AG20443 (cell line): ENCODE measurements at places on chromosomes 6 and 20.

DNA sequence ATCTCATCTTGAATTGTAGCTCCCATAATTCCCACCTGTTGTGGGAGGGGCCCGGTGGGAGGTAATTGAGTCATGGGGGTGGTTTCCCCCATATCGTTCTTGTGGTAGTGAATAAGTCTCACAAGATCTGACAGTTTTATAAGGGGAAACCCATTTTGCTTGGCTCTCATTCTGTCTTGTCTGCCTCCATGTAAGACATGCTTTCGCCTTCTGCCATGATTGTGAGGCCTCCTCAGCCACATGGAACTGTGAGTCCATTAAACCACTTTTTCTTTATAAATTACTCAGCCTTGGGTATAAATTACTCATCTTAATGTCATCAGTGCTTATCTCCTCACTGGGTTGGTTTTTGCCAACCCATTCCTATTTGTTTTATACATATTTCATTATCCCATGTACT lies 142.0 kb upstream of the GMDS start:
- no peak for DNase-seq

GRCh38 chr6:168250250-168250649 lies 69.3 kb downstream of the DACT2 start:
- DNase-seq: no peak

DNA sequence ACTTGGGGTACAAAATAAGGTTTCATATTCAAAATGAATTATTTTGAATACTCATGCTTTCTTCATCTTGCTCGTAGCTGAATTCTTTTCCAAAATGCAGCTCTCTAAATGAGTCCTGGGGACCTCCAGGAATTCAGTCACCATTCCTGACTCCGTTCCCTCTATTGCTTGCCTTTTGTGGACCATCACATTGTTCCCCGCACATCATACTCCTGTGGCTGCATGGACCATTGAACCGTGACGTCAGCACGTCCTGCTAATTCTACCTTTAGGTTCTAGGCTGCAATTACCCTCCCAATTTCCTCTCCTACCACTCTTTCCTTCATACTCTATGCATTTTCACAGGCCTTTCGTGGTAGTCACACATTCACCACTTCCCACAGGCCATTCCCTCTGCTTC lies 173.1 kb upstream of the ID4 start:
- no peak for DNase-seq

- no peak for DNase-seq
Measured at GRCh38 chr6:167910007-167910406, 83.3 kb downstream of the AFDN start.

GRCh38 chr6:16873698-16874097 lies 112.4 kb upstream of the ATXN1 start:
- DNase-seq: no peak

GRCh38 chr6:33613146-33613794 lies 7.9 kb upstream of the ITPR3 start:
- peak; percentile 71 for DNase-seq

DNA sequence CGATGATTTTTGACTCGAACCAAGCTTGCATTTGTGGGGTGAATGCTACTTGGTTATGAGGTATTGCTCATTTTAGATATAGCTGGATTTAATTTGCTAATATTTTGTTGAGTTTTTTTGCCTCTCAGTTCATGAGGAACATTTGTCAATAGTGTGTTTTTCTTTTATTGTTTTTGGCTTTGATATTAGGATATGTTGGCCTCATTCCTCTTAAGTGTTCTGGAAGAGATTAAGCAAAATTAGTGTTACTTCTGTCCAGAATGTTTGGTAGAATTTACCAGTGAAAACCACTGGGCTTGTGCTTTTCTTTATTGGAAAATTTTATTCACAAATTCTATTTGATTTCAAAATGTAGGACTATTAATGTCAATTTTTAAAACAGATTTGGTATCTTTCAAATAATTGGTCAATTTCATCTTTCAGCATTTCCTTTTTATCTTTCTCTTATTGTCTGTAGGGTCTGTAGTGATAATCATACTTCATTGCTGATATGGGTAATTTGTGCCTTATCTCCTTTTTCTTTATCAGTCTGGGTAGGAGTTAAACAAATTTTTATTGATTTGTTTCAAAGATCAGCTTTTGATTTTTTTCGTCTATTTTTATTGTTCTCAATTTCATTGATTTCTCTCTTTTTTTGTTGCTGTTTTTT lies 14.1 kb downstream of the AIG1 start:
- no peak for DNase-seq
